ENCODE measurements at places on chromosomes 6 and 20.

- peak; percentile 46 for DNase-seq
Observed at GRCh38 chr20:5041433-5041832, 40.1 kb upstream of the SLC23A2 start.

DNA sequence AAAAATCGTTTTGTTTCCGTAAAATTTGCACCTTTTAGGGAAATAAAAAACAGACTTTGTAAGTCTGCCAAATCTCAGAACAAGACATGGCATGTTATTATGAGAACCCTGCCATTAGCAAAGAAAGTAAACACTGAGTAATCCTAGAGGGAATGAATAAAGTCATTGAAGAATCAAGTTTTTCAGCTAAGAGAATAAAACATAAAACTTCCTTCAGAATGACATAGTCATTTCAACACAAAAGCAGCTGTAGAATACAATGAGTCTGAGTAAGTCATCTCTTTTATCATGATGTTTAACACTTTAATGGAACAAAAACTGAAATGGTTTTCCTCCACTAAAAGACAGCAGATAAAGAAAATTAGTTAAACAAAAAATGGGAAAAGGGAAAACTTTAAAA lies 10.3 kb upstream of the DST start:
- peak; percentile 21 for DNase-seq

DNA sequence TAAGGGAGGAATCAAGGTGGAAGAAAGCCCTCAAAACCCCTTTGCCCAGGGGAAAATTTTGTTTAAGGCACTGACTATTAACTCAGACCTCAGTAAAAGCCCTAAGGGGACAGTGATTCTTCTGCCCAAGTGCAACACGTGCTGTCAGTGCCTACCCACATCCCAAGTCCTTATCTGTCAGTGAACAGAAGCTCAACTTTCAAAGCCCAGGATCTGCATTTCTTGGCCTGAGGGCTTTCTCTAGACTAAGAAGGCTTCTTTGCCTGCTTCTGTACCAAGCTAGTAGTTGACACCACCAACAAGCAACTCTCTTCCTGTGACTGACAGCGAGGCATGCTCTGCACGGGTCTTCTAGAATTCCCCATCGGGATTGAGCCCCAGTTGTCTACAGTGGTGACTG lies 416.0 kb upstream of the SPTLC3 start:
- no peak for DNase-seq

DNA sequence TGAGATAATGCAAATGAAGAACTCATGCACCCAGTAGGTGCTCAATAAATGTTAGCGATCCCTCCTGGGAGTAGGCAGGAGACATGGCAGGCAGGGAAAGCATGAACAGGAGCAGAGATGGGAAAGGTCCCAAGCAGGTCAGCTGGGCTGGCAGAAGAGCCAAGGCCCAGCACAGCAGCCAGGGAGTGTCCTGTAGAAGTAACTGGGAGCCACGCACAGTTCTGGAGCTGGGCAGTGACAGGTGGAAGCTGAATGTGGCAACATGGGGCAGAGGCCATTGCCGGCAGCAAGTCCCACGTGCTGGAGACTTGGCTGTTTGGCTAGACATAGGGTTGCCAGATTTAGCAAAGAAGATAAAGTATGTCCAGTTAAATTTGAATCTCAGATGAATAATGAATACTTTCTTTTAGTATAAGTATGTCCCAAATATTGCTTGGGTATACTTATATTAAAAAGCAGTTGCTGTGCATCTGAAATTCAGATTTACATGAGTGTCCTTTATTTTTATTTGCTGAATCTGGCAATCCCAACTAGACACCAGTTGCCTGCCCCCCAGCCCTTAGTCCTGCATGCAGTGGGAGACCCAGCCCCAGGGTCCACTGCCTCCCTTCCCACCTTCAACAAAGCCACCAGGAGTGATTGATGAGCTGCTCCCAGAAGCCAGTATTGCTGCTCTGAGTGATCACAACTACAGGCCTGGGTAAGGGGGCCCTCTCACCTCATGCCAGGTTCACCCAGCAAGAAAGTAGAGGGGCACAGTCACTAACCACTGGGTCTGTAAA lies 3.7 kb upstream of the LPIN3 start:
- no peak for DNase-seq

Data from AG04449 (cell line).